Osteocyte (in vitro differentiated cells): ENCODE measurements at places on chromosomes 6 and 20. TPM values are rescaled to one million over a fixed set of nuclear protein-coding genes. Genes with fewer than 3 reads are reported as not detected.

The TBXT gene
- not detected in 2 replicates for total RNA-seq

The ENPP3 gene
- not detected in 2 replicates for total RNA-seq

The BPIFB1 gene
- total RNA-seq, result not detected in 2 replicates

The EDN1 gene
- 10.9 and 13.2 TPM in 2 replicates for total RNA-seq

The SYCP2 gene
- total RNA-seq, result 1.7 and 2.1 TPM in 2 replicates

The LAMA4 gene
- total RNA-seq, result 209 and 220 TPM in 2 replicates

The NRSN1 gene
- not detected in 2 replicates for total RNA-seq

The BHLHE23 gene
- total RNA-seq, result not detected in 2 replicates

The SIRPB2 gene
- not detected in 2 replicates for total RNA-seq

The PGC gene
- total RNA-seq, result not detected in 2 replicates

The THEMIS gene
- not detected in 2 replicates for total RNA-seq

The RPP40 gene
- 4.2 and 5.6 TPM in 2 replicates for total RNA-seq
